Stimulated activated CD4-positive, alpha-beta T cell treated with anti-CD3 and anti-CD28 coated beads, Interleukin-12 subunit alpha, Interleukin-12 subunit beta, amount 100 ng/mL, for 4 hours (primary cell): ENCODE measurements at places on chromosomes 3 and 15.

- DNase-seq: no peak
Measured at GRCh38 chr15:99408236-99409096, 157.2 kb downstream of the LRRC28 start.

DNA sequence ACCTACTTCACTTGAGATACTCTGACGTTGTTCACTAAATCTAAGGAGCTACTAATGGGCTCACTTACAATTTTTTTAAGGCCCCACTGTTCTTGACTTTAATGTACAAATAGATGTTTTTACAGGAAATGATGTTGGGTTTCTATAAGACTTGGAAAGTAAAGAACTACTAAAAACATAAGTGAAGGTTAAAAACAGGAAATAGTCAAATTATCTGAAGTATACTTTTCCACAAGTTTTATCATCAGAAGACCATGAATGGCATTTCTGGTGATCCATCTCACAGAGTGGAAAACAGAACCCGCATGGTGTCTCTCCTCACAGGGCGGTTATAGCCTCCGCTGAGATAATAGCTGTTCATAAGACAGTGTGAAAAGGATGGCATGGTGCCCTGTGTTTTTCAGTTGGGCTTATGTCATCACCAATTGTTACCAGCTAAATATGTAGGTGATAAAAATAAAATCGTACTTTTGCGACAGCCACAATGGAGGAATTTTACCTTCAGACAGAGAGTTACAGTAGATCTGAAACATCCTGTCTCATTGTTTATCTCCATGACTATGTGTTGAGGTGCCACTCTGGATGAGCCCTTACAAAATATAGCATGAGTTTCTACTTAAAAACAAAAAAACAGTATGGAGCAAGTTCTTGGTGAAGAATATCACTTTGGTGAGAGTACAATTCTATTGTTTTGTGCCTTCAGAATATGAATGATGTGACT lies 462.4 kb downstream of the RAP2B start:
- DNase-seq: peak; percentile 10

GRCh38 chr15:80970658-80971057 lies 19.0 kb downstream of the MESD start:
- DNase-seq: no peak

DNA sequence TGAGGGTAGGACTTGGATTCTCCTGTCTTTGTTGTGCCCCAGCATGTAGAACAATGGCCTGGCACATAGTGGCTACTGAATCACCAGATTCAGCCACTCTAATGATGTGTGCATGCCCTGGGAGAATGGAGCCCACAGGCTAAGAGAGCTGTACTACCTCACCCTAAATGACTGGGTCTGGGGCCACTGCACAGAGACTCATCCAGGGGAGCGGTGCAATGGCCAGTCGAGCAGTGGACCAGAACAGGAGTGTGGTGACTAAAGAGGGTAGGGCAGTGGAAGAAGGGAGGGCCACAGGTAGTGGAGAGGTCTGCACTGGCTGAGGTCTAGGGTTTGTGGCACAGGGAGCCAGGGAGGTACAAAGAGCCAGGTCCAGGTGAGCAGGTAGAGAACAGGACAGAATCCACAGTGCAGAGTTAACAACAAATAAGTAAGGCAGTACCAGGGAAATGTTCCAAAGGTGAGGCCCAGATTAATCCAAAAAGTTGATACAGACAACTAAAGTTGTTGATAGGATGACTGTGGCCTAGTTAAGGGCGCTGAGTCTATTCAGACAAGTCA lies 142.7 kb upstream of the ATP11B start:
- DNase-seq: no peak

GRCh38 chr15:56207092-56207491 lies 36.6 kb downstream of the RFX7 start:
- no peak for DNase-seq

DNA sequence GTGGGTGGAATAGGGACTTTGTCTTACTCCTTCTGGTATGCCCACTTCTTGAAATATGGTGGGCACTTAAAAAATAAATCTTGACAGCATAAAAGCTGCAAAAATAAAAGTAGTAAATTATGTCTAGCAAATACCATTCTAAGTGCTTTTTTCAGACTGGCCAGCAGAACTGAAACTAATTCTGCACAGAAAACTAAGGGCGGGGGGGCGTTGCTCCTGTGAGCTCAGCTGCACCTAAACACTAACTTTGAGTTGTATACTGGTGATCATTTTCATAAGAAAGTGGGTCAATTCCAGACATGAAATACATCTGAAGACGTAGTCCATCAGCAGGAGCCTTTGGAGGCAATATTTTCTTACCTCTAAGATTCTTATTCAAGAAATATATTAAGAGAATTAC lies 114.8 kb downstream of the WDR76 start:
- DNase-seq: no peak

- no peak for DNase-seq
Measured at GRCh38 chr3:52402101-52402521, 42.8 kb downstream of the SEMA3G start.

DNA sequence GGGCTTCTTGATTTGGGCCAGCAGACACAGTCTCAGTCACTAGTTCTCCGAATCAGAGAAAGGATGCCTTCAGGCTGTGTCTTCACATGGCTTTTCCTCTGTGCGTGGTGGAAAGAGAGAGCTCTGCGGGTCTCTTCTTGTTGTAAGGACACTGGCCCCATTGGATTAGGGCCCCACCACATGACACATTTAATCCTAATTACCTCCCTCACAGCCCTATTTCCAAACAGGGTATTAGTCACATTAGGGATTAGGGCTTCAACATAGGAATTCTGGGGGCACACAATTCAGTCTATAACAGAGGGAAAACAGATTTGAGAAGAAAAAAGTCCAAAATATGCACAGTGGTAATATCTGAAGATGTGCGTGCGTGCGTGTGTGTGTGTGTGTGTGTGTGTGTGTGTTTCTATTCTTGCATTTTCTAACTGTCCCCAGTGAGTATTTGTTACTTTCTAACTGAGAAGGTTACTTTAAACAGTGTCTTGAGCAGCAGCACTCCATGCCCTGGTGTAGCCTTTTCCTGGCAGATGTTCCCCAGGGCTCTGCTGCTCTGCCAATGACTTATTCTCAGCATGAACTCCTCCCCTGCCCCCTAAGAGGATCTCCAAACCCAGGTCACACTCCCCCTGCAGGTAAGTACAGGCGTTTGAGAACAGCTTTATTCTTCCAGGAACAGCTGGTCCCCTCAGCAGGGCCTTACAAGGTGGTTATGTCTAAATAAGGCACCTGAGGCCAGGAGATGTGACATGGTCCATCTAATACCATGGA lies 72.9 kb downstream of the RPL39L start:
- peak; percentile 30 for DNase-seq

GRCh38 chr15:85037641-85038040 lies 56.0 kb downstream of the PDE8A start:
- no peak for DNase-seq

GRCh38 chr15:71687902-71688508 lies 122.3 kb upstream of the NR2E3 start:
- no peak for DNase-seq

DNA sequence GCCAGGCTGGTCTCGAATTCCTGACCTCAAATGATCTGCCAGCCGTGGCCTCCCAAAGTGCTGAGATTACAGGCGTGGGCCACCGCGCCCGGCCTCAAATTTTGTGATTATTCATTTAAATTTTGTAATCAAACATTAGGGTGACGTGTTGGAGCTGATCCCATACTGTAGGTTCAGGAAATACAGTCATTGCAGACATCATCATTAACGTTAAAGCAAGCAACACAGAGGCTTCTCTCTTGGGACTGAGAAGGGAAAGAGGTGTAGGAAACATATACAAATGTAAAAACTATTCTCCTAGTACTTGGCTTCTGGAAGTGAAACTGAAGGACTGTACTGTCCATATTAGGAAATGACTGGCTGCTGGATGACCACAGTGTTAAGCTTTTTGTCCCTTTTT lies 11.1 kb upstream of the ARID3B start:
- DNase-seq: no peak

DNA sequence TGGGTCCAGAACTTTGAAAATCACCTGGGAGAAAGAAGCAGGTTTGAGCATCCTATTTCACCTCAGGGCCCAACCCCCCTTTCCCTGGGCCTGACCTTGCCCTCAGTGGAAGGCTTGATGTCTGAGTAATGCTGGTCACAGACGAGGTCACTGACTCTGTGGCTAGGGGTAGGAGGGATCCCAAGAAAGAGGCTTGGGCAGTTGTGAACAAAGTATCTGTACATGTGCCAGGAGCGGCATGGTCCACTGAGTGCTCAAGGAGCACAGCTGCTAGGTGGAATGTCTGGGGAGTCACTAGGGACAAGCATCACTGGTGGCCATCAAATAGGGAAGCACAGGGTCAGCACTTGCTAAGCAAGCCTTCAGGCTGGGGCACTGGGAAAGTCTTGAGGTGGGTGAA lies 7.3 kb downstream of the CCDC71 start:
- DNase-seq: no peak

- DNase-seq: no peak
Measured at GRCh38 chr3:34102288-34102687, 303.9 kb downstream of the PDCD6IP start.

GRCh38 chr15:20345401-20345958 lies 196.1 kb downstream of the GOLGA6L6 start:
- no peak for DNase-seq

DNA sequence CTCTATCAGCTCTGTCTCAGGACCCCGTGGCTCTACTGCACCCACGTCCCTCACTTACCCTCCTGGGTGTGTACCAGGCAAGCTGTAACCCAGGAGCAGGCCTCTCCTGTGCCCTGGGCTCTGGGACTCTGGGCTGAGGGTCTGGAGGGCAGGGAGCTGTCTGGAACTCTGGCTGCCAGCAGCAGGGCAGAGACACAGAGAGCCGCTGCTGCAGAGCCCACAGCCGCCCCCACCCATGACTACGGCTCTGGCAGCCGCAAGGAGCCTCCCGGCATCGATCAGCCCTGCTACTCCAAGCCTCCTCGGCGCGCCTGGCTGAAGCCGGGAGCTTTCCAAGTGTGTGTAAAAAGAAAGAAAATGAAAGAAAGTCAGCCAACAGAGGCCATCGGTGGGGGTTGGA lies 103.7 kb upstream of the ATP2B2 start:
- no peak for DNase-seq

GRCh38 chr3:38011111-38011510 lies 18.3 kb downstream of the PLCD1 start:
- DNase-seq: no peak

DNA sequence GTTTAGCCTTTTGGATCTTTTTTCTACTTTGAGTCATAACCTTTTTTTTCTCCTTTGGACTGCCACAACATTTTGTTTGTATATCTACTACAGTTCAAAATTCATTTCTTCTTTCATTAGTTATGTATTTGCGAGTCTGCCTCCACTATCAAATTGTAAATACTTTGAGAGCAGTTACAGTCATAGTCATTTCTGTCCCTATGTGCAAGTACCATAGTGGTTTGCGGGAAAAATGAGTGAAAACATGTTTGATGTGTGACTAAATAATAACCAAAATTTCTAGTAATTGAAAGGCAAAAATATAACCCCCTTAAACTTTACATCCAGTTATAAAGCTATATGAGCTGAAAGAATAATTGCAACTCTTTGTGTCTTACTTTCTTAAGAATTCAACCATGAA lies 45.8 kb upstream of the CCDC50 start:
- no peak for DNase-seq

- no peak for DNase-seq
Measured at GRCh38 chr3:101978348-101978747, 129.0 kb downstream of the NFKBIZ start.

DNA sequence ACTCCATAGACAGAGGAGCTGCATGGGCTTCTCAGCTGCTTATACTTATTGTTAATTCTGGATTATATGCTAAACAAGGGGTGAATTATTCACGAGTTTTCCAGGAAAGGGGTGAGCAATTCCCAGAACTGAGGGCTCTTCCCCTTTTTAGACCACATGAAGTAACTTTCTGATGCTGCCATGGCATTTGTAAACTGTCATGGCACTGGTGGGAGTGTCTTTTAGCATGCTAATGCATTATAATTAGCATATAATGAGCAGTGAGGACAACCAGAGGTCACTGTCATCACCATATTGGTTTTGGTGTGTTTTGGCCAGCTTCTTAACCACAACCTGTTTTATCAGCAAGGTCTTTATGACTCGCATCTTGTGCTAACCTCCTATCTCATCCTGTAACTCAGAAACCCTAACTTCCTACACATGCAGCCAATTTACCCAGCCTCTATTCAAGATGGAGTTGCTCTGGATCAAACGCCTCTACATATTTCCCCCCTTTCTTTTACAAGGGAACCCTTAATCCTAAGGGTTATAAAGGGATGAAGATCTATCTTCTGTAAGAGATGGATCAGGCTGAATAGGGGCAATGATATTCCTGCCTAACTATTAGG lies 12.1 kb upstream of the DMXL2 start:
- no peak for DNase-seq

DNA sequence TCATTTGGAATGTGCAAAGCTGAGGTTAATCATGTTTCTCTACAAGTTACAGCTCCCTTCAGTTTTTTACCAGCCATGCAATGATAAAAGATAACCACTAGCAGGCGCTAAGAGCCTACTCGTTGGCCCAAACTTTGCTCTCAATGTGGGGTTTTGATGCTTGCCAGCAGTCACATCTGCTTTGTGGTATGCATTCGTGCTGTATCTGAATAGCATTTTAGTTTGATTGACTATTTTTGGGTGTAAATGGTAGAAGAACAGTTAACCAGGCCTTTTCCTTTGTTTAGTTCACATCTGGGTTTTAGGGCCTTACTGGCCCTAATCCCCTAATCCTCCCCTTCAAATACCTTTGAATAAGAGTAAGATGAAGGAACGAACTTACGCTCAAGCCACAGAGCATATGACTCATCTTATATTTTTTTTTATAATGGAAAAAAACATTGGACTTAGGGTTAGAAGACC lies 4.4 kb upstream of the CLDN11 start:
- no peak for DNase-seq
